ENCODE measurements at places on chromosomes 6 and 20. TPM values are rescaled to one million over a fixed set of nuclear protein-coding genes. Genes with fewer than 3 reads are reported as not detected.
A peak's percentile ranks its signal among the peaks of the same experiment; 100 is the strongest.

- DNase-seq, result no peak
- no peak overlapping the region for H3K27ac ChIP-seq
- no peaks in the 10 kb centered on the region for H3K36me3 ChIP-seq
Measured at GRCh38 chr6:45163952-45164766, 164.0 kb upstream of the RUNX2 start.

DNA sequence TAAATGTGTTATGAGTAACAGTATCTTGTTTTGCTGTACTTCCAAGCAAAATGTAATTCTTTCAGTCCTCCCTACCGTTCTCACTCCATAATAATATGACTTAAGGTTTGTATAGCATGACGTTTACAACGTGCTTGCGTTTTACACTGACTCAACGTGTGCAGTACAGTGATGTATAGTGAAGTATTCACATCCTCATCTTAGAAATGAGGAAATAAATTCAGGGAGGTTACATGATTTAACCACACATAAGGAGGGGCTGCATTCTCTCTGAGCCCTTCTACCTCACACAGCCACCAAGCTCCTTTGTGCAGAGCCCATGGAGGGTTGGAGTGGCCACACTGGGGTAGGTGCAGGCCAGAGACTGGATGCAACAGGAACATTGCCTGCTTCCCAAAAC is 164.5 kb downstream of the MTHFD1L start:
- no peaks in the 10 kb centered on the region for H3K27me3 ChIP-seq
- H3K36me3 ChIP-seq, result peaks cover 3% of the 10 kb centered on the region
- no peak for DNase-seq
- H3K27ac ChIP-seq, result no peak overlapping the region

GRCh38 chr6:133241086-133241900 is at the start of gene EYA4:
TSS of gene EYA4 (plus strand) at chr6:133241357. CDS start at chr6:133274781, 33,424 bp downstream.
- H3K4me1 ChIP-seq, result no peaks in the 10 kb centered on the region
- H3K36me3 ChIP-seq, result no peaks in the 10 kb centered on the region
- DNase-seq, result peak; percentile 46

The BHLHE23 gene
- not detected for total RNA-seq
